ENCODE measurements at places on chromosomes 4 and X.

DNA sequence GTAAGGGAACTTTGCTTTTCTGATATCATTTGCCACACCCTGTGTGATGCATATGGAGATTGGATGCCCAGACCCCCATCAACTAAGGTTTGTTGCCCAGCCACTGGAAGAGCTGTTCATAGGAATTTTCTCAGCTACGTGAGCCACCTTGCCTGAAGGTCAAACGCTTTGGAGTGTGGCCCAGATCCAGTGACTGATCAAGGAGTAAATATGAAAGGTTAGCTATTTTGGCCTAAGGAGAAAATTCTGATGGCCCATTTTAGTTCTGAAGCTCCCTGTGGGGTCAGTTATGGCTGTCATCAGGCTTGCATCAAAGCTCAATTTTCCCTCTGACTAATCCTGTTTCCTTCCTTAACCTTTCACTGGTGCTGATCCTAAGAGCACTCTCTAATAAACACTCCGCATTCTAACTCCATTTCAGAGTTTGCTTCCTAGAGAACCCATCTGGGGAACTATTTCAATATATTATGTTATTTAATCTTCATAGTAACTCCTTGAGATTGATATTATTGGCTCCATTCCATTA is 407.7 kb downstream of the SPRY1 start:
- no peak for DNase-seq

DNA sequence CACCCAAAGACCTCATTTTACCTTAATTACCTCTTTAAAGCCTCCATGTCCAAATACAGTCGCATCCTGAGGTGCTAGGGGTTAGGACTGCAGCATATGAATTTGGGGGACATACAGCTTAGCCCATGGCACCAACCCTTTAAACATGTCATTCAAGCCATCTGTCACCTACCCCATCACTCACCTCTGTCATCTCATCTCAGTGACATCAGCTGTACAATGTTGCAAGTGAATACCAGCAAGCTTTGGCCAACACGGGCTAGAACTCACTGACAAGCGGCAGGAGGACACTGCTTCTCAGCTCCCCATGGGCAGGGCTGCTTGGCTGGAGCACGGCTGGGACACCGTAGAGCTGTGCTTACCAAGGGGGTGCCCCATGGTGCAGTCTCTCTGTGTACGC is 107.5 kb downstream of the STK32B start:
- DNase-seq: no peak

DNA sequence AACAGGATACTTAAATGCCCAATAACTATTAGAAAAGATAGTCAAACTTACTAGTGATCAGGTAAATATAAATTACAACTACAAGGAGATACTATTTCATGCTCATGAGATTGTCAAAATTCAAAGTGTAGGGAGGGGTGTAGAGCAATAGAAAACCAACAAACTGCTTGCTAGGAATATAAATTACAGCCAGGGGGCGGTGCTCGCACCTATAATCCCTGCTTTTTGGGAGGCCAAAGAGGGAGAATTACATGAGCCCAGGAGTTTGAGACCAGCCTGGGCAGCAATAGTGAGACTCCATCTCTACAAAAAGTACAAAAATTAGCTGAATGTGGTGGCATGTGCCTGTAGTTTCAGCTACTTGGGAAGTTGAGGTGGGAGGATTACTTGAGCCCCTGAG is 556.5 kb upstream of the NR3C2 start:
- DNase-seq: no peak

DNA sequence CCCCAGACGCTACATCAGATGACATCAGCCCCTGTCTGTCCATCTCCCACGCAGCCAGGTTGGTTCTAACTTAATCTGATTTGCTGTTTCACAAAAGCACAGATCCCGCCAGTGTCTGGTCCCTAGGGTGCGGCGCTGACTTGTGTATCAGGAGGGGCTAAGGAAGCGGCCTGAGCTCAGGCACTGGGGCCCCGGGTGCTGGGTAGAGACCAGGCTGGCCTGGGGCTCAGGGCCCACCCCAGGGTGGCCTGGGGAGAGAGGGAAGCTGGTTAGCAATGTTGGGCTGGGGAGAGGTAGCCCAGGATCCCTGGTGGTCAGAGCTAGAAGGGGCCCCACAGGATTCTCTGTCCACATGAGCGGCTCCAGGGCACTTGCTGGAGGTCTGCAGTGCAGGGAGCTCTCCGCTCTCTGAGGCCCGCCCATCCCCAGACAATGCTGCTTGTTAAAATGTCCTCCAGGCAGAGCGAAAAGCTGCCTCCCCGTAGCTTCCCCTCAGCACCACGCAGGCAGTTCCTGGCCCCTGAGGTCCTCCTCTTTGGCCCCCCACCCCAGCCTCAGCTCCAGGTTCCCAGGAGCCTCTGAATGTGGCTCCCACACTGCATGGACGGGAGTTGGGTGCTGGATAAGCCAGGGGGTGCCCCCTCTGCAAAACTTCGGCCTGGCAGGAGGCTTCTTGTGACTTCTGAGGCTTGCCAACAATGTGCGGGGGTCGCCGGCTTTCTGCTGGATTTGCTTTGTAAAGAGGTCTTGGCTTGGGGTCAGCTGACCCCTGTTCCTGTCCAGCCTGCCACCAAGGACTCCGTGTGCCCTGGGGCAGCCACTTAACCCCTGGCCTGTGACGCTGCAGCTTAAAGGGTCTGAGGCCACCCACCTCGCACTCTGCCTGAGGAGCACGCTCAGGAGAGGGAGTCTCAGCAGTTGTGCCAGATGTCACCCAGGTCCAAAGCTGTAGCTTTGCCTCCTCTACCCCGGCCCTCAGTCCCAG is 112.9 kb downstream of the CPZ start:
- no peak for DNase-seq

- DNase-seq: no peak
These were observed at the start of gene STK32B for GRCh38 chr4:5051278-5052203. Gene STK32B (plus strand): TSS chr4:5051480.

DNA sequence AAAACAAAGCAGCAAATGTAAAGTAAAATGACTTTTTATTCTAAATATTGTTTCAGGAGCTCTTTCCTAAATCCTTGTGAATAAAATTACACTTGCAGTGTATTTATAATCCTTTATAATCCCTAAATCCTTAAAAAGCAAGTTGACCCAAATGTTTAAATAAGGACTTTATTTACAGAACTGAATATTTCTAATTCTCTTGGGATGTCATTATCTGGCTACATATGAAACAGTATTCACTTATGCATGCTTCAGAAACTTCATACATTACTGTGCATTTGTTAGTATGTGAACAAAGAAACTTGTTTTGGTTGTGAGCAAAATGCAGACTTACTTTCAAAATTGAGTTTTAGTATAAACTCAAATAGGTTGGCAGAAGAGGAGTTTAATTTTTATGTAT is 49.2 kb downstream of the PTTG2 start:
- DNase-seq: no peak

DNA sequence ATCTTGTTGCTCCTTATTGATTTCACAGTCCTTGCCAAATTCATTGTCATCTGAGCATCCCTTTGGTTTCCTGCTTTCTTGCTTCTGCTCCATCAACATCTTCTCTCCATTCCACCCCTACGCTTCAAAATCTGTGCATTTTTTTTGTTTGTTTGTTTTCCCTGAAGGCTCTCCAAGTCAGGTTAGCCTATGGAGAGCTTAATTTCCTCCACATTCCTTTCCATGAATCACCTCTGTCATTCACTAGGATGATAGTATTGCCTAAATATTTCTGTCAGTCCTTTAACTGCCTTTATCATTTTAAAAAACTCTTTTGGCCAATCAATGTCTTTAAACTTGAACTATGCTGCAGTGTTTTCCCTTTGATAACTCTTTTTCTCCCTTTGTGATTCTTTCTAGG is 67.7 kb downstream of the PPARGC1A start:
- no peak for DNase-seq

DNA sequence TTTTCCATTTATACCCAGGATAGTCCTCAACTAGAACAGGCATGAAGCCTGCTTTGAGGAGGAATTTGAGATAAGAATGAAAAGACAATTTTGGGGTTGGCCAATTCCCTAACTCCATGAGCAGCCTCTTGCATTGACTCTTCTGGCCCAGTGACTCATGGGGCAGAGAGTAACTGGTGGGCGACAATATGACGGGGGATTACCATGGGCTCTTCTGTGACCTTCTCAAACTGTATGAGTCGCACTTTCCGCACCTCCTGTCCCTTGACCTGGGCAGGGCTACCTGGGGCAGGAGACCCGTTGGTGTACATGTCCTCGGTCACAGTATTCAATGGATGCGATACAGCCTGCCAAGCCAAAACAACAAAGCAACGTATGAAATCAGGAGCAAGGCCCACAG is 13.3 kb downstream of the MPP1 start:
- DNase-seq: no peak

DNA sequence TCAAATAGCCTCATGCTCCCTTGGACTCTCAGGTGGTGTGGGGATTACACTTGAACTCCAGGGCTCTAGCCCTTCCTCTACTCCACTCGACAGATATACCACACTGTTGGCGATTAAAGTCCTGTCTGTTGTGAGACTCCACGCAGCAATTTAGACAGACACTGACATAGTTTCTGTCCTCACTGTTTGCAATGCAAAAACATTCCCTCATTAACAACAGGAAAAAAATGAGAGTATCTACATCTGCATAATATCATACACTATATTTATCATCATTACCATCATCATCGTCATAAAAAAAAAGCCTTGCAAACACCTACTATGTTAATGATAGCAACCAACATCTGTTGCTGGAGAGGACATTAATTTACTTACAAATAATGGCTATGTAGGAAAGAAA is 132.4 kb downstream of the RASL11B start:
- no peak for DNase-seq

- no peak for DNase-seq
These were observed 239.2 kb downstream of the ARHGAP10 start for GRCh38 chr4:147971116-147971515.

GRCh38 chr4:54228961-54229501 is at the start of gene PDGFRA:
Gene PDGFRA (plus strand): TSS chr4:54229293. CDS start chr4:54258769, 29,476 bp downstream.
- DNase-seq: no peak

GRCh38 chr4:176534566-176534965 is 214.8 kb downstream of the SPCS3 start:
- DNase-seq: no peak

DNA sequence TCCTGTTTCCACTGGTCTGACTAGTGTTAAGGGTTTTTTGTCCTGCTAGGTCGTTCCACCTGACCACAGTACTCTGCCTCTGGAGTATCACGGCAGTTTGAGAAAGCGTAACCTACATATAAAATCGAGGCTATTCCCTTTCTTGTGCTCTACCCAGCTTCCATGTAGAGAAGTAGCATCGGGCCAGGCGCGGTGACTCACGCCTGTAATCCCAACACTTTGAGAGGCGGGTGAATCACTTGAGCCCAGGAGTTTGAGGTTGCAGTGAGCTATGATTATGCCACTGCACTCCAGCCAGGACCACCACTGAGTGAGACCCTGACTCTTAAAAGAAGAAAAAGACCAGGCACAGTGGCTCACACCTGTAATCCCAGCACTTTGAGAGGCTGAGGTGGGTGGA is 7.5 kb downstream of the PPEF1 start:
- DNase-seq: no peak

- DNase-seq: no peak
These were observed 85.6 kb upstream of the EFHC2 start for GRCh38 chrX:44428989-44429627.

- no peak for DNase-seq
These were observed 279.6 kb upstream of the EDA2R start for GRCh38 chrX:66918511-66918910.

- no peak for DNase-seq
These were observed 16.4 kb downstream of the TASL start for GRCh38 chrX:30561191-30561590.

DNA sequence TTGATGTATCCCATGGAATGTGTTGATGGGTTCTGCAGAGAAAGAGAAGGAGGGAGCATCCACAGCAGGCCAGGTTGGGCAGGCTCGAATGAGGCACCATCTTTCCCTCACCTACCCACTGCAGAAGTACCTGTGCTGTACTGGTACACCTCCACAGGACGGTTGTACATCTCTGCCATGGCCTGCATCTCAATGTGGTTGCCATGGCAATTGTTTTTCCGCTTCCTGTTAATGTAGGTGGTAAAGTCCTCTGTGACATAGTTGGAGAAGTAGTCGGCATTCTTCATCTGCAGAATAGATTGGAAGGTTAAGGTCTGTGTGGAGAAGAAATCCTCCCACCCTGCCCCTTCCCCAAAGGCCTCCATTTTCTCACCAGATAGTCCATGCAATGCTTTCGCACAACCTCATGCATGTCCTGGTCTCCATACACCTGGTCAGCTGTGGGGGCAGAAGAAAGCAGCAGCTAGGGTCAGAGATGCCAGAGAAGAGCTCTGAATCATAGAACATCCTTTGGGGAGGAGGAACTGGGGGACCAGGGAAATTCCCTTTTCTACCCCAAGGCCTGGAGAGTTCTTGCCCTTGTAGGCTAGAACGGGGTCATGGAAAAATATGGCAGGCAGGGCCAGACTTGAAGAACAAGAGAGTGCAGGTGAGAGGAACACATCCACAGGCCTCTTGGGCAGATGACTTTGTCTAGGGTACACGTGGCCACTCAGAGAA is 15.9 kb upstream of the PIM2 start:
- DNase-seq: no peak

GRCh38 chr4:97396097-97396496 is 747.2 kb downstream of the STPG2 start:
- DNase-seq: no peak

GRCh38 chr4:14862891-14863290 is 139.4 kb upstream of the CPEB2 start:
- no peak for DNase-seq

DNA sequence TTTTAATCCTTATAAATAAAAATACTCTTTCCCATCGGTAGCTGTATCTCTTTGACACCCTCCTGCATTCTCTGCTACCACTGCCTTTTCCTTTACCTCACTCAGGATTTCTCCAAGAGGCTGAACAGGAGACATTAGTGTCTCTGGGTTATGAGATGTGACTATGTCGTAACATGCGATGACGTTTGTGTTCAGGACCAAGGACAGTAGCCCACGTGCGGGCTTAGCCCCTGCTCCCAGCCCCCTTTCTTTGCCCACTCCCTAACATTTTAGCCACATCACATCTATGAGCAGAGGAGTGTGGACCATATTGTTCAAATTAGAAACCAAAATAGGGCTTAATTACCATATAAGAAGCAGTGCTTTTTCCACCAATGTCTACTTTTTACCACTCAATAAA is 369.3 kb downstream of the FBXW7 start:
- no peak for DNase-seq

- DNase-seq: no peak
These were observed 683.5 kb downstream of the TRIML1 start for GRCh38 chr4:188822698-188823097.

GRCh38 chr4:169268951-169269760 is 1.6 kb downstream of the SH3RF1 start:
- no peak for DNase-seq

- no peak for DNase-seq
These were observed 281.6 kb downstream of the SLC7A11 start for GRCh38 chr4:137960371-137961050.

- DNase-seq: no peak
These were observed 45.9 kb downstream of the ARL9 start for GRCh38 chr4:56551516-56551915.

- DNase-seq: no peak
These were observed 73.3 kb upstream of the LRPAP1 start for GRCh38 chr4:3605491-3605890.

DNA sequence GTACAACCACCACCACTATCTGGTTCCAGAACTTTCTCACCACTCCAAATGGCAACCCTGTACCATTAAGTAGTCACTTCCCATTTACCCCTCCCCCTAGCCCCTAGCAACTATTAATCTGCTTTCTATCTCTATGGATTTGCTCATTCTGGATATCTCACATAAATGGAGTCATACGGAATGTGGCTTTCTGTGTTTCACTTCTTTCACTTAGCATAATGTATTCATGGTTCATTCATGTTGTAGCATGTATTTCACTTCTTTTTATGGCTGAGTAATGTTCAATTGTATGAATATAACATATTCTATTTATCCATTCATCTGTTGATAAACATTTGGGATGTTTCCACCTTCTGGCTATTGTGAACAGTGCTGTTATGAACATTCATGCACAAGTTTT is 104.7 kb downstream of the AMMECR1 start:
- no peak for DNase-seq
